ENCODE measurements at places on chromosomes 11 and 22.

DNA sequence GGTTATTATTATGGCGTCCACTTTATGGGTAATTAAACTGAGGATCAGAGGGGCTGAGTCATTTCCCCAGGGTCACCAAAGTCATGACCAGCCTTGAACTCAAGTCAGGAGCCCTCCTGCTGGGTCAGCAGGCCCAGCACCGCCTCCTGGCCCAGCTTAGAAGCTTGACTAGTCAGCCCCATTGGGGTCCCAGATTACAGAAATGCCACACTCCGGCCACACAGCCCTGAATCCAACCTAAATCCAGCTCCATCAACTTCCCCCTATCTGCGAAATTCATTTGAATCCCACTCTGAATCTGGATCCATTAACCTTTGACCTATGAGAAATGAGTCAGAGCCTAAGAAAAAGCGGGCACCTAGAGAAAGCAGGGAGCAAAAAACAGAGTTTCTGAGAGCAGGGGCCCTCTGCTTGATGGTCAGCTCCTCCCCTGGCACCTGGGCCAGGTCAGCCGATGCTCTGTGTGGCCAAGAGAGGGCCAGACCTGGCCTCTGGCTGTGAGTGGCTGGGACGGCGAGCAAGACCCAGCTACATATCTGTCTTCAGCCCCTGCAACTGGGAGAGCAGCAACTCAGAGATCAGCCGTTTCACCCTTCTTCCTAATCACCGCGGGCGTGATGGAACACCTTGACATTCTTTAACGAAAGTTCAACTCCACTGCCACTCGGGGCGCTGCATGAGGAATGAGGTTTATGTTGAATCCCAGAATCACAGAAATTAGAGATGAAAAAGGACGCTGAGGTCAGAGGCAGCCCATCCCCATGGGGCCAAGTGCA lies 196.1 kb downstream of the TRIM29 start:
- no peak for DNase-seq

DNA sequence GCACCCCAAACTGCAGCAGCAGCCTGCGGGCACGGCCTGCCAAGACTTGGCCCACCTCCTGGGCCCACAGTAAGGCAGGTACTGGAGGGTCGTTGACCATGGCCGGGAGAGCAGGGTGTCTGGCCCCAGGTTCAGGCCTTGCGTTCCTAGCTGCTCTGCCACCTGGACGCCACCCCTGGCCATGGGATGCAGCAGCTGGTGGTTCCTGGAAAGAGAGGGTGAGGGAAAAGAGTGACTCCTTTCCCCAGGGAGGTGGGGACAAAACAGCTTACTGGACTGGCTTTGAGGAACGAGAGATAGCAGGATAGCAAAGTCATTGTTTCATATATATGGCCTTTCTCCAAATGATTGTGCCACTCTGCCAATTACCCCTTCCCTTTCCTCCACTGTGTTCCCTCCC lies 1.8 kb downstream of the BSCL2 start:
- no peak for DNase-seq

DNA sequence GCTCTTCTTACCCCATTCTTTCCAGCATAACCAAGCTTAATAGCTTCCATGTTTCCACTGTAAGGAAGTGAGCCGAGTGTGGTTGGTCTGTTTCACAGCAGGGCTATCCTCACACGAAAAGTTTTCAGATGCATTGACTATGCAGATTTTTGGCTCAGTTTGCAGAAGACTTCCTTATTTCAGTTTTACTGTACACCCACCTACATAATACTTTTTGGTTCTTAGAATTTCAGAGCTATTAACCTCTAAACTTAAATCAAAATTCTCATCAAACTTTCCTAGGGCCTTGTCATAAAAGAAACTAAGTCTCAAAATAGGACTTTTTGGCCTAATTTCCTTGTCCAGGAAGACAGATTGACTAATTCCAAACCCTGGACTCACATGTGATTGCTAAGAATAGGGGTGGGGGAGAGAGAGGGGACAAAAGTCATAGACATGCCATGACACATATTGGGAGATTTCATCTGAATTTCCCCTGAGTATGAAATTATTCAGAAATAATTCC lies 7.3 kb upstream of the EHF start:
- DNase-seq, result no peak

GRCh38 chr11:125369808-125370207 lies 126.3 kb downstream of the FEZ1 start:
- DNase-seq, result no peak

- DNase-seq, result no peak
Observed at GRCh38 chr11:97909614-97910399, 1110.9 kb upstream of the CNTN5 start.

DNA sequence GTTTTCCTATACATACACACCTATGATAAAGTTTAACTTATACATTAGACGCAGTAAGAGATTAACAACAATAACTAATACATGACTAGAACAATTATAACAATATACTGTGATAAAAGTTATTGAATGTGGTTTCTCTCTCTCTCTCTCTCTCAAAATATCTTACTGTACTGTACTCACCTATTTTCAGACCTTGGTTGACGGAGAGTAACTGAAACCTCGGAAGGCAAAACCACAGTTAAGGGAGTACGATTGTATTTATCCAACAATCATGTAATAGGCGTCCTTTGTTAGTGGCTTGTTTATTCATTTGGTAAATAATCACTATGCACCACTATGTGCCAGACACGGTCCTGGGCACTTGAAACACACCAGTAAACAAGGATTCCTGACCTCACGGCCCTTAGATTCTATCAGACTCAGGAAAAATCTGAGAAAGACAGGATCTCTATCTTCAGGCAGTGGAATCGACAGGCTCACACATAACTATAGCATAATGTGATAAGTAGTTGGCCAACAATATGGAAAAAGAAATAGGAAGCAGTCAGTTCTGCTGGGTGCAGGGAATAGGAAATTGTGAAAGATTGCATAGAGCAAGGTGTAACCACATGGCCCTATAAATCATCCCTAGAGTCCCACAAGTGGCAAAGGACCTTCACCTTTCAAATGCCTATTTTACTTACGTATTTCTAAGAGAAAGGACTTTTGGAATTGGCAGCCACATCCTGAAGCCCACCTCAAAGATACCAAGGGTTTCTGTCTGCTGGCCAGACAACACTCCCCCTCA lies 12.0 kb downstream of the ETS1 start:
- no peak for DNase-seq

DNA sequence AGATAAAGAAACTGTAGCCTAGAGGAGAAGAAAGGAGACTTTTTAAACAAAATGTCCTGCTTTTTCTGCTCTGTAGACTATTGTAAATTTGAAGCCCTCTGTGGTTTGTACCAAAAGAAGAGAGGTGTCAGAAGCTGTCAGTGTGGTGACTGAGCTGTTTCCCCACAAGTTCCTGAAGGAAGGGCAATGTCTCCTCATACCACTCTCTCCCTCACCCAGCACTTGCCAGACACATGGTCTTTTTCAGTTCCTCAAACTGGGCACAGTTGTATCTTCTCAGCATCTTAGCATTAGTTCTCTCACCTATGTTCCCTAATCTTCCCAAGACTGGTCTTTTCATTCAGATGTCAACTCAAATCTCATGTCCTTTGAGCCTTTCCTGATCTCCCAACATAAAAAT lies 4.3 kb downstream of the BCO2 start:
- DNase-seq, result no peak

DNA sequence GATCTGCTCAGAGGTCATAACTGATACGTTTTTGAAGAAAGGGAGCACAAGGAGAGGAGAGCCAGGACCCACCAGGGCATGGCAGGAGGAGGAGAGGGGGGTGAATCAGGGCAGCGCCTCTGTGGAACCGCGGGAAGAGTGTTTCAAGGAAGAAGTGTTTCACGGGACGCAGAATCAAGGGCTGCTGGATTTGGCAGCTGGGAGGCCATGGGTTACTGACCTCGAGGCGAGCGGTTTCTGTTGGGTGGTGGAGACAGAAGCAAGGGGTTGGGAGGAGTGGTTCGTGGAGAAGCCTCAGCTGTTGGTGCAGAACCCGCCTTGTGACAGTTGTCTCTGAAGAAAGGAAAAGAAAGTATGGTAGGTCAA lies 13.1 kb downstream of the VPS26B start:
- DNase-seq, result no peak

DNA sequence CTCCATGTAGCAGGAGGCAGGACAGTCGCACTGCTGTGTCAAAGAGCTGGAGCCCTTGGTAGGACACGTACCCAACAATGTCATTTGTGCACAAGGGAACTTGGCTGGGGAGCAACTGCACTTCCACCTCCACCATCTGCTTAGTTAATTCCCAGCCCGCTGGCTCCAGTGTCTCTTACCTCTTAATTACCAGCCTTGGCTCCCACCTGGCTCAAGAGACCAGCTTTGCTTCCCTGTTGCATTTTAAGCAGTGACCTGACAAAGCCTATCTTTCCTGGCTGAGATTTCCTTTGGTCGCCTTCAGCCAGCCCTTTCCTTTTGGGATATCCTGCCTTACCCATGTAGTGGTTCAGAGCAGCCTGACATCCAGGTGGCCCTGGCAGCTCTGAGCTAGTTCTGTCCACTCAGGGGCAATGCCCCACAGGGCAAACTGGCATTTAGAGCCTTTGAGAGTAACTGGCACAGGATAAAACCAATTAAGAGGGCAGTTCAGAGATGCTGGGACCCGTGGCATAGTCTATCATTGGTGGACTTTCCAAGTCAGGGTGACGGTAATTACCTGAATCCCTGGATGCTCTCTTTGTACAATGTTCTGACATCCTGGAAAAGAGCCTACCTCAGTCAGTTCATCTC lies 212.6 kb upstream of the SORL1-AS1 start:
- DNase-seq, result no peak

- DNase-seq, result no peak
Observed at GRCh38 chr11:3203221-3204043, 15.2 kb downstream of the MRGPRG start.

DNA sequence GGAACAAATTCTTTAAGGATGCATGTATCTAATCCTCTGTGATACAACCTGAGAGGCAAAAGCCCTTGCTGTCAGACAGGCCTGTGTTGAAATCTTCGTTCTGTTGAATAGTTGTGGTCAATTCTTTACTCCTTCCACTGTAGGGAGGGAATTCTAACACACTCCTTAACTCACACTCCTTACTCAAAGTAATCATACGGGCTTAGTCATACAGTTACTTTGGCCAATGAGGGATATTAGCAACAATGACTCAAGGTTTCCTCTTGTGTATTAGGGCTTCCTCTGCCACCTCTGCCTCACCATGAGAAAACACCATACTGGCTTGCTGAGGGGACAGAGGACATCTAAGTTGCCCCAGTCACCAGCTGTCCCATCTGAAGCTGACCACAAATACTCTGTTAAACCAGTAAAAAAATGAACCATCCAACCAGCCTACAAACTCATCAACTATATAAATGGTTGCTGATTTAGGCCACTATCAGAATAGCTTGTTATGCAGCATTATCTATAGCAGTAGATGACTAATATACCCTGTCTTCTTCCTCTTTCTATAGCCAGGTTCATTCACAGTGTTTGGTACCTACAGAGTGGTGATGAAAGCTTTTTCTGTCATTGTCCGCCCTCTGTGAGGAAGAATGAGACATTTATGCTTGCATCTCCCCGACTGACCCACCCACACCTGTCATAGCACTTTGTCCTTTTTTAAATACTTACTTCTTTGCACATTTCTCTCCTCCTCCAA lies 322.8 kb upstream of the SYN3 start:
- no peak for DNase-seq

- no peak for DNase-seq
Observed at GRCh38 chr22:22520020-22520656, at the start of gene ZNF280A. Gene ZNF280A (minus strand): TSS chr22:22520270. CDS start chr22:22515630, 4,640 bp downstream.

GRCh38 chr22:49903322-49904039 lies 14.8 kb downstream of the ALG12 start:
- no peak for DNase-seq

DNA sequence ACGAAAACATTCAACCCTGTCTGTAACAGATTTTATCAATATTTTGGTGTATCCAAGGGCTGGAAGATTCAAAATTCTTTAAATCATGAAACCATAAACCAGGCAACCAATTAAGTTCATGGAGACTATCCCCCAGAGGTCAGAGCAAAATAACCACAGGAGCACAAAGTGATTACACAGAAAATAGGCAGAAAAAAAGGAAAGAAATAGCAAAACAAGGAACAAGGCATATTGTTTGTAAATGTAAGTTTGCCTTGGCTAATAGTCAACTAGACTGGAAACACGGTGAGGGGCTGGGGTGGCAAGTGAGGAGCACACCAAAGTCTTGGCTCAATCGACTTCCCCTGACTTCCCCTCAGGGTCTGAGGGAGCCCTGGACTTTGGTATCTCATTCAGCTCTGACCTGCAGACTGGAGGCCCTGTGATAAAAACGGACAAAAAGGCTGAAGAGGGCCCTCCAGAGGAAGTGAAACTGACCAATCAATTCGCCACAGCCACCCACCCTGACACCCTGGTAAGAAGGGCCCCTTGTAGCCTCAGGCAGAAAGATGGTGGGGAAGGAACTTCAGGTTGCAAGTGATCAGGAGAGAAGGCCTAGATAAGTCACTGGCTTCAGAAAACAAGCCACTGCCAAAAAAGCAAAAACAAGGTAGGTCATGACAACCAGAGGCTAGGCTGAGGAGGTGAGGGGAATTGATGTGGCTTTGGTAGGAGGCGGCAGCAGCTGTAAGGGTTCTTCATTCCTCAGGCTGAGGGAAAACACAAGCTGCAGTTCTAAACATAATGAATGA lies 1.8 kb downstream of the SIK3 start:
- DNase-seq, result no peak

GRCh38 chr22:19105867-19106802 lies 16.1 kb downstream of the DGCR2 start:
- DNase-seq, result no peak

DNA sequence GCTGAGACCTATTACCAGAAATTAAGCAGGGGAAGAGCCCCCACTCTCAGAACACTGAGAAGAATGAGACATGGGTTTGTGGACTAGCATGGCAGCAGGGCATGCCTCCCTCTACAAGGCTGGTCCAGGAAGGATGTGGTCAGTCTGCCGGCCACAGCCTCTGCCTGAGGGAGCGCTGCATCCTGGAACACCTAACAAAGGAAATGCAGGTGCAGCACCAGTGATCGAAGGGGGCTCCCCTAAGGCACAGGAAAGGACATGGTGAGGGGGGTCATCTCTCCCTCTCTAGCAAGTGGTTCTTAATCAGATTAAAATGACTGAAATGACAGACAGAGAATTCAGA lies 40.6 kb upstream of the ARL14EP start:
- DNase-seq, result no peak

GRCh38 chr11:128465946-128466705 lies 121.2 kb downstream of the ETS1 start:
- DNase-seq, result no peak

GRCh38 chr22:49328630-49329405 lies 498.9 kb downstream of the BRD1 start:
- no peak for DNase-seq

All from cortex of kidney (tissue), 1 donor.